ENCODE measurements at places on chromosomes 4 and X.

- DNase-seq: no peak
These were observed 952.7 kb upstream of the SLIT2 start for GRCh38 chr4:19298998-19299397.

DNA sequence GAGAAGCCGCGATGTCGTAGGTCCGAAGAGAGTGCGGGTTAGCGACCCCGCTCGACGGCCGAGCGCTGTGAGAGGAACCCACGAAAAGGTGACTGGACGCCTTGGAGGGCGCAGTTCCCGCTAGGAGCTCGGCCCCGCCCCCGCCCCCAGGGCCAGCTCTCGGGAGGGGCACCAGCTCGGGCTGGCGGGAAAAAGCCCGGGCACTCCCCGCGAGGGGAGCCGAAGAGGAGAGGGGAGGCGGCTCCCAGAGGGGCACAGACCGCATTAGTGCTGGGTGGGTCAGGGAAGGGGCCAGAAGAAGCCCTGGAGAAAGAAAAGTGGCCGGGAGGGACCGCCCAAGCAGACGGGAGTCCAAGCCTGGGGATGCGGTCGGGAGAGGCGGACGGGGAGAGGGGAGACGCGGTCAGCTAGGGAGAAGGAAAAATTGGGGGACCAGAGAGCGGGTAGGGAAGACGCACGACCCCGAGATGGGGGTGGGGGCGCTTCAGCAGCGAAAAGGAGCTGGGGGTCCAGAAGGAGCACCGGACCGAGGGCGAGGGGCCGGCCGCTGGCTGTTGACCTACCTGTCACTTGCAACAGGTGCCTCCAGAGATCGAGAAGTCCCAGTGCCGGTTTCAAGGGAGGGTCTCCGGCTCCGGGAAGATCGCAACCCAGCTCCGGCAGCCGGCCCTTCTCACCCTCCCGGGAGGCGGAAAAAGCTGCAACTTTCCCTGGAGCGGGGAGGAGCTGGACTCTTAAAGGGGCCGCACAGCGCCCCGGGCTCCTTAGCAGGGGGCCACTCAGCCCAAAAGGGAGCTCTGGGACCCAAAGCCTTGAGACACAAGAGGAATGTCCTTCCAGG is at the start of gene SYTL4:
SYTL4 (minus strand) TSS at position 681 of the 841 bp plus-strand sequence. CDS start 30,084 bp downstream, outside the sequence.
- DNase-seq: no peak

DNA sequence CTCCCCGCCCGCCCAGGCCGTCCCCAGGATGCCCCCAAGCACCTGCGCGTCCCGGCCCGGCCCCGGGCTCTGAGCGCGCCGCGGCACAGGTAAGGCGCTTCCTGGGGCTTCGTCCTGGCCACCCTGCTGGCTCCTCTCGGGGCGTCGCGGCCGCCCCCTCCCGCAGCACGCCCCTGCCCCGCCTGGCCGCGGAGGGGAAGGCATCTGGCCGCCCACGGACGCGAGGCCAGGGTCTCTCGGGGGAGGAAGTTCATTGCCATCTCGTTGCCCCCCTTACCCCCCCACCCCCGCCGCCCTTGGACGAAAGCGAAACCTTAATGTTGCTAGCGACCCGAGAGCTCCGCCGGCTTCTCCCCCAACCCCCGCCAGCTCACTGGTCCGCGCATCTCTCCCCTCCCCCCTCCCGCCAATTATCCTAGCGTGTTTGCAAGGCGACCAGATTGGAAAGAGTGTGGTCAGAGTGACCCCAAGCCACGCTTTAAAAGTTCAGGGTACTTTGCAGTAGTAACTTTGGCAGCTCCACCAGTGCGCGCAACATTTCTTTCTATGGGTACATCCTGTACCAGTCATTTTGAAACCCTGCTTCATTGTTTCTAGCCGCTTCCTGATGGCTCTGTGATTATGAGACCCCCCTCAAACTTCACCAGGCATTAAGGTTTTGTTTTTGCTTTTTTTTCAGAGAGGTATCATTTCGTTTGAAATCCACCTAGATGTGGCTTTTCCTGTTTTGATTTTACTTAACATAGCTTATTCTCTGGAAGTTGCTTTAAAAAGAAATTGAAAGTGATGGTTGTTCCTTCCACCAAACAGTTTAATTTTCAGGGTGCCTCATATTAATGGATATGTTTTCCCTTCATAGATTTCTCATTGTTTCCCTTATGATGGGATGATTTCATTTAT is 626 bp downstream of the TBC1D1 start:
- no peak for DNase-seq

- peak; percentile 15 for DNase-seq
These were observed 141.5 kb downstream of the RPS6KA6 start for GRCh38 chrX:84046403-84046984.

GRCh38 chr4:69836287-69836686 is 23.7 kb downstream of the SULT1E1 start:
- peak; percentile 64 for DNase-seq

- no peak for DNase-seq
These were observed 76.2 kb downstream of the ANTXR2 start for GRCh38 chr4:79996851-79997250.

DNA sequence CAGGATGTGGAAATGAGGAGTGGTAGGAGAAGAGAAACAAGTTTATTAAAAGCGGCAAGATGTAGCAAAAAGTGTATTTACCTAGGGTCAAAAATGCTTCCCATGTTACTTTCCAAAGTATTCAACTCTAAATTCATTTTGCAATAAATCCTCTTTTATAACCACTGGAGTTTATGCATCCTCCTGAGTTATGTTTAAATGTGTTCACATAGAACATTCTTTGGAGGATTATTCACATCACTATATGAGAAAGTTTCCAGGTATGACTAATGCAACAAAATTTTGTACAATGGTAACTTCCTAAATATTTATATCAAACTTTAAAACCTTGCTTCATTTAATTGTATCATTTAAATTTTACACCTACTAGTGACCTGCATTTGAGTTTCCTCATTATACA is 870.6 kb upstream of the SLIT2 start:
- peak; percentile 79 for DNase-seq

- DNase-seq: no peak
These were observed 467.8 kb downstream of the GRXCR1 start for GRCh38 chr4:43360296-43360695.

DNA sequence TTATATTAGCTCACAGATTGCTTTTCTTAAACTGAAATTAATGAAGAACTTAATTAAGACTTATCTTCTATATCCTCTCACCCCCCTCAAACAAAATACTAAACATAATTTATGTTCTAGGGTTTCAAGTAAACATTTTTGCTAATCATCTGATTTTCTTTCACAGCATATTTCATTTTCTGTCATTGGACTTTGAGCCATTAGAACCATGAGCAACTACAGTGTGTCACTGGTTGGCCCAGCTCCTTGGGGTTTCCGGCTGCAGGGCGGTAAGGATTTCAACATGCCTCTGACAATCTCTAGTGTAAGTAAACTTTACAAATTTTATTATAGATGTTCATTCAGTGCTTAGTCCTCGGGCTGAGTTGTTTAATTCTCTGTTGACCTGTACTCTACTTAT is 3.3 kb downstream of the PDLIM5 start:
- DNase-seq: no peak

DNA sequence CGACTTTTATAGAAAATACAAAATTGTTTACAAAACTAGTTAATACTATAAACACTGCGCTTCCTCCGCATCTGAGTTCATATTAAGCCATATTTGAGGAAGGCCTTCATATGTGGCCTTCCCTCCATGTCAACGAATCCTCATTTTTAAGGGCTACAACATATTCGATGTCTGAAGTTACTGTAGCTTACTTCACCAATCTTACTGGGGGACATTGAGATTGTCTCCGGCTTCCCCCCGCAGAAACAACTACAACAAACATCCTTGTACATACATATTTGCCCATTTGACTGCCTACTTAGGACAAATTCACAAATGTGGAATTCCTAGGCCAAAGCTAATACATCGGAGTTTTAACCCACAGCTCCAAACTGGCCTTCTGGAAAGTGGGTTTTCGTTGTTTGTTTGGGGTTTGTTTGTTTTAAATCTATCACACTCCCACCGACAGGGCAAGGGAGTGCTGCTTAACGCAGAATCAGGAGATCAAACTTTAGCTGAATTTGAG is 581 bp upstream of the FAM114A1 start:
- peak; percentile 20 for DNase-seq

GRCh38 chrX:11481035-11481434 is 184.7 kb downstream of the ARHGAP6 start:
- no peak for DNase-seq

DNA sequence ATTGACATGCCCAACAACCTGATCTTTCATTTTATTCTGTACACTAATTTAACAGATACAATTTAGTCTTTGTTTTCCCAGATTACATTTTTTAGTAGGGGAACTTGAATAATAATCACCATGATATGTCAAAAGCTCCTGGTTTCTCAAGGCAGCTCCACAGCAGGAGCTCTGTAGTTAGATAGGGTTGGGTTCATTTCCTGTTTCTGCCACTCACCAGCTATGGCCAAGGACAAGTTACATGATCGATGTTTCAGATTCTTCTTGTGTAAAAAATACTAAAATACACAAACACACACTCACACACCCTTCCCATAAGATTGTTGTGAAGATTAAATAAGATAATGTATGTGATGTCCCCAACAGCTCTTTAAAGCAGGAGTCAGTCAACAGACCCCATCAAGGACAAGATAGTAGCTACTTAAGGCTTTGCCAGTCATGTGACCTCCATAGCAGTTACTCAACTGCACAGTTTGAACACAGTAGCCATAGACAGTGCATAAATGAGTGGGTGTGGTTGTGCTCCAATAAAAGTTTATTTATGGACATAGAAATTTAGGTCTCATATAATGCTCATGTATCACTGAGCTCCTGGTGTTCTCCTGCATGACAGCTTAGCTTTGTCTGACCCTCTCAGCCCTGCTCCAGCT is 18.4 kb downstream of the GUCY1A1 start:
- no peak for DNase-seq

DNA sequence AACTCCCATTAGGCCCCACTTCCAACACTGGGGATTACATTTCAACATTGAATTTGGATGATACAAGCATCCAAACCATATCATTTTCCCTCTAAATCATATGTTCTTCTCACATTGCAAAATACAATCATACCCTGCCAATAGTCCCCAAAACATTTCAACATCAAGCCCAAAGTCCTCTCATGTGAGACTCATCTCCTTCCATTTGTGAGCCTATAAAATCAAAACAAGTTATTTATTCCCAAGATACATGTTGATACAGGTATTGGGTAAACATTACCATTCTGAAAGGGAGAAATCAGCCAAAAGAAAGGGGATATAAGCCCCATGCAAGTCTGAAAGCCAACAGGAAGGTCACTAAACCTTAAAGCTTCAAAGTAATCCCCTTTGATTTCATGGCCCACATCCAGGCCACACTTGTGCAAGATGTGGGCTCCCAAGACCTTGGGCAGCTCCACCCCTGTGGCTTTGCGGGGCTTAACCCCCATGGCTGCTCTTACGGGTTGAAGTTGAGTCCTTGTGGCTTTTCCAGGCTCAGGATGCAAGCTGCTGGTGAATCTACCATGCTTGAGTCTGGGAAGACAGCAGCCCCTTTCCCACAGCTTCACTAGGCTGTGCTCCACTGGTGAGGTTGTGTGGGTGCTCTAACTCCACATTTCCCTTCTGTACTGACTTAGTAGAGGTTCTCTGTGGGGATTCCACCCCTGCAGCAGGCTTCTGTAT is 40.6 kb upstream of the SERTM2 start:
- DNase-seq: no peak

GRCh38 chrX:1244164-1245076 is 24.2 kb upstream of the CSF2RA start:
- no peak for DNase-seq

- DNase-seq: no peak
These were observed 46.8 kb downstream of the UCHL1 start for GRCh38 chr4:41303372-41304118.

- DNase-seq: peak; percentile 42
These were observed 65.3 kb downstream of the EGF start for GRCh38 chr4:109977854-109978501.

DNA sequence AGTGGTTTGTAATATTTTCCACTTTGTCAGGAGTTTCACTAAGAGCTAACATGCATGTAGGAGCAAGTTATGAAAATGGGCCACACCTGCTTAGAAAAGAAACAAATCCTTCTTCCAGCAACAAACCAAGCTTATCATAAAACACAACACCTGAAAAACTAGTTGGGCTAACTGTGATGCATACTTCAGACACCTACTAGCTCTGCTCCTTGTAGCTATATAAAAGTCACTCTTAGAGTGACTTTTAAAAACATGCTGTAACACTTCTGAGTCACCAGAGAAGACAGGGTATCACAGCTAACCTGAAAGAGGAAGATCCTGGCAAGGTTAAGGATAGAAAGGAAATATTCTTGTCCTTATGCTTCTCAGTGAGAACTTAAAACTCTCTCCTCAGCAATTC is 3.6 kb upstream of the SLAIN2 start:
- DNase-seq: peak; percentile 97

DNA sequence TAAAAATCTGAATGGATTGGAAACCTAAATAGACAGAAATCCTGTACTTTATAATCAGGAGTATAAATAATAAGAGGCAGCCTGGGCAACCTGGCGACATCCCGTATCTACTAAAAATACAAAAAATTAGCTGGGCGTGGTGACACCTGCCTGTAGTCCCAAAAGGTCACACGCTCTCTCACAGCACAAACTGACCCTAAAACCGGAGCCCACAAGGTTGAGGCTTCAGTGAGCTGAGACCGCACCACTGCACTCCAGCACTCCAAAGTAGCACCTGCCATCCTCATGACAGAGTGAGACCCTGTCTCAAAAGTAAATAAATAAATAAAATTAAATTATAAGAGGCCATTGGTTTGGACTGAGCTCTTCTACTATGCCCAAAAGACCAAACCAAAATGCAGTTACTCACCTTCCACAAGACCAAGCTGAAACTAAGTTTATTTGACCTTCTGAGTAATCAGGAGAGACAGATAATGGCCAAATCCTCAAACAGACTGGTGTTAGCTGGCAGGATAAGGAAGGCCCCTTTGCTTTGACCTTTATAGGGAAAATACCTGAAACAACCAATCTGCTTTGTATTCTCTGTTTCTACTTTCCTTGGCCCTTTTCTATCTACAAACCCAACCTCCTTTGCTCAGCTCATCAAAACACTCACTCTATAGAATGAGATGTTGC is 3.2 kb upstream of the GRSF1 start:
- DNase-seq: no peak

- no peak for DNase-seq
These were observed 91.5 kb downstream of the UPRT start for GRCh38 chrX:75365243-75365975.

- DNase-seq: no peak
These were observed 153.3 kb upstream of the LNX1 start for GRCh38 chr4:53744446-53745160.

- DNase-seq: no peak
These were observed 361.4 kb downstream of the CBLL2 start for GRCh38 chrX:22634083-22634482.

- no peak for DNase-seq
These were observed 69.6 kb upstream of the CXorf66 start for GRCh38 chrX:140034916-140035315.

GRCh38 chrX:57964975-57965374 is 54.7 kb upstream of the ZXDA start:
- no peak for DNase-seq

DNA sequence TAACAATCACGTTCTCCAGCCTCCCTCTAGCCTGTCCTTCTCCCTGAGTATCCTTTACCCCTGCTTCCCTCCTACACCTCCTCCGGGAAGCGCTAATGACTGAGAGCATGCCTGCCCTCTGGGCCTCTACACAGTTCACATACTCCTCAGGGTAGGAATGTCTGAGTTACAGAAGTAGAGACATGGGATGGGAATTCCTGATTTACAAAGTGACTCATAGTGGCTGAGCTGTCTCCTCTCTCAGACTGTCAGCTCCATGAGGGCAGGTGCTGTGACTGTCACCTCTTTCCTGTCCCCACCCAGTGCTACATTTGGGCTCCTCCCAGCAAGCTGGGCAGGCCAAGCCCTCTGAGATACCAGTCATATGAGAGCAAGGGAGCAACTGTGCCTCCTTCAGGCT is 2.6 kb downstream of the LAS1L start:
- no peak for DNase-seq

GRCh38 chr4:54427826-54428225 is 198.7 kb downstream of the PDGFRA start:
- DNase-seq: no peak
